KBM-7 (cell line): ENCODE measurements at places on chromosomes 11 and 22.
A peak's percentile ranks its signal among the peaks of the same experiment; 100 is the strongest.

GRCh38 chr22:39251762-39252460, 7.1 kb upstream of the PDGFB start:
- DNase-seq: no peak

GRCh38 chr11:134584001-134584561, 172.0 kb upstream of the B3GAT1 start:
- DNase-seq: no peak

DNA sequence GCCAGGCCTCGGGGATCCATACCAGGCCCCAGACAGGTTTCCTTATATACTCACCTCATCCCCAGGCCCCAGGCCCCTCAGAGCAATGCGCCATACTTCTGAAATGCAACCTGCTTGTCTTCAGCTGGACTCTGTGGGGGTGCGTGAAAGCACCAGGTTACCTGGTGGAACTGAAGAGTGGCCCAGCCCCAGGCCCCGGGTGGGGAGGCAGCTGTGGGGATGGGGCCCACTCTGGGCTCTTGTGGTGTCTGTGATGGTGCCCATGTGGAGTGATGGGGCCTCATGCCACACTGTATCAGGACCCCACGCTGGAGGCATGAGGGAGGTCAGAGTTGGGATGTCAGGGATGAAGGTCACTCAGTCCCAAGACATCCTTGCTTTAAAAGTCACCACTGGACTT, 999.0 kb downstream of the BRD1 start:
- DNase-seq: no peak

GRCh38 chr11:44561275-44561805, 4.1 kb upstream of the CD82 start:
- no peak for DNase-seq

DNA sequence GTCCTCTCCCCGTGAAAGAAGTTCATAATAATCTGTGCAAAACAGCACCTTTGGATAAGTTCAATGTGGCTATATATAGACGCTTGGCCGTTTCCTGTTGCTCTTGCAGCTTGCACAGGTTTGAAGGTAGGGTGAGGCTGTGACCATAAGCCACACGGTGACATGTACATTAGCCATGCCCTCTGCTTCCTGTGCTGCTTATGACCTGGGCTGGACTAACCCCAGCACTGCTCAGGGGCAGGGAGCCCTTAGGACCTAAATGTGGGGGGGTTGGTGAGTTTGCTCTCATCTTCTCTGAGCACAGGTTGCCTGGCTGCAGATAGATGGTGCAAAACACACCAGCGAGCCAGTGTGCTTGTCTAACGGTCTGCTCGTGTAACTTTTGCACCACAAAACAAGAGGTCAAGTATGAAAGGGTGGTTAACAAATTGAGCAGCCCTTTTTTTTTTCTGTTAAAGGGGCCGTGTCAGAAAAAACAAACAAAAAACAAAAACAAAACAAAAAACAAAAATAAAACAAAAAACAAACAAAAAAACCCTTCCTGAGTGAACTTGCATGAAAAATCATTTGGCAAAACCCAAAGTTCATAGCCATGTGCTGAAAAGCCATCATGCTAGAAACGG, 37.3 kb downstream of the FLI1 start:
- DNase-seq: no peak

- DNase-seq: no peak
Observed at GRCh38 chr11:126525702-126526101, 170.2 kb downstream of the ST3GAL4 start.

GRCh38 chr22:19810381-19811201, 44.1 kb downstream of the GNB1L start:
- DNase-seq: no peak

DNA sequence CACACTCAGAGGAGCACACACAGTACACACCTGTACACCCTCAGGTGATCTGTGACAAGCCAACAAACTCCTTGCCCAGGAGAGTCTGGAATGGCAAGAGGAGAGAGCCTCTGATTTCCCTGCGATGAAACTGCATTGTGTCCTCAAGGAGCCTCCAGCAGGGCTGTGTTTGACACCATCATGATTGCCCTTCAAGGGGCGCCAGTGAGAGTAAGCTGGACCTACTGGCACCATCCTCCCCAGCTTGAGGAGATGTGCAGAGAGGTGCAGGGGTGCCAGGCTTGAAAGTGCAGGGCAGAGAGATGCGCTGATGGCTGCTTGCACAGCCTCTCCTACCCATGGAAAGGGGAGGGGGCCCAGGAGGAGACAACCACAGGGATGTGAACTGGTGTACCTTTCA, 188.8 kb upstream of the CADM1 start:
- no peak for DNase-seq

- no peak for DNase-seq
Observed at GRCh38 chr11:46528445-46529094, 65.3 kb downstream of the AMBRA1 start.

- no peak for DNase-seq
Observed at GRCh38 chr11:107247167-107247861, 210.3 kb downstream of the CWF19L2 start.

- DNase-seq: no peak
Observed at GRCh38 chr11:6433998-6434660, 6.7 kb downstream of the HPX start.

DNA sequence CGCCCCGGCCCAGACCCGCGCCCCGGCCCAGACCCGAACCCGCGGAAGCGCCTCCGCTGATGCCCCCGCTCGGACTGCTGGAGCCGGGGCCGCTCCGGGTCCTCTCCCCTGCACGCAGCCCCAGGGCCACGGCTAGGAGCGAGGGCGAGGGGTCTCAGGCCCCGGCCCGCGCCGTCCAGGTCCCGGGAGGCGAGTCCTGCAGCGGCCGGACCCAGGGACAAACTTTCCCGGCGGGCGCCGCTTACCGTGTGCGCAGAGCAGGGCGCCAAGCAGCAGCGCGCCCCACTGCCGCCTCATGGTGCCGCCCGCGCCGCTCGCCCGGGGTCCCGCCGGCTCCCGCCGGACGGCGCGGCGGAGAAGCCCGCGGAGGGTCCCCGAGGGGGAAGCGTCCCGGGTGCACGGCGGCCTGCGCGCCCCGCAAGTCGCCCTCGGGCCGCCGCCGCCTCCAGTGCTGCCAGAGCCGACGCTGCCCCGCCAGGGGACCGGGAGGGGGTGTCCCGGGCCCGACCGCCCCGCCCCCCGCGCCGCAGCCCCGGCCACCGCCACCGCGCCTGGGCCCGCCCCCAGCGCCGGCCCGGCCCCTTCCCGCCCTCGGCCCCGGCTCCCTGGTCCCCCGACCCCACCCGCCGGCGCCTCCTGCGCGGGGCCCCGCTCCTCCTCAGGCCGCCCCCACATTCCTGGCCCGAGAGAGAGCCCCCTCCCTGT, at the start of gene LRP4:
Gene LRP4 (minus strand): TSS at position 468 of the 705 bp plus-strand sequence. CDS start 171 bp downstream, at position 297.
- no peak for DNase-seq

DNA sequence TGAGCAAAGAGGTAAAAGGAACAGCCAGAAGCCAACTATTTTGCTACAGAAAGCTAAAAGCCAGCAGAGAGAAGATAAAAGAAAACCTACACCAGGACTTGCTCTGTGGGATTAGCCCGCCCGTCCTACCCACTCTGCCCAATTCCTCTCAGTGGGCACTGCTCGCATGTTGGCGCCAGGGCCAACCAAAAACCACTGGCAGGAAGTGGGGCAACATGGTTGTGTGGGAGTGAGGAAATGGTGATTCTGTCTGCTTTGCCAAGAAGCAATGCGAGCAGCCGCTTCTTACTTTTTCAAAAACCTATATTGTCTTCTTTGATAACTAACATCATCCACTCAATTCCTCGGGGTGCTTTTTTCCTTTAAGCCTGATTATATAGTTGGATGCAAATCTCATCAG, 14.2 kb upstream of the APOA1 start:
- peak; percentile 93 for DNase-seq

- DNase-seq: peak; percentile 63
Observed at GRCh38 chr11:13462311-13462900, 616 bp downstream of the BTBD10 start.

- no peak for DNase-seq
Observed at GRCh38 chr11:72860592-72860991, 46.4 kb downstream of the ATG16L2 start.

GRCh38 chr11:77512092-77512491, 38.2 kb upstream of the PAK1 start:
- DNase-seq: peak; percentile 81

GRCh38 chr11:129580278-129580677, 204.6 kb downstream of the BARX2 start:
- no peak for DNase-seq

GRCh38 chr22:30031764-30032455, 48.4 kb upstream of the HORMAD2 start:
- DNase-seq: no peak

GRCh38 chr11:117834838-117835443, 10.4 kb upstream of the FXYD2 start:
- DNase-seq: no peak

DNA sequence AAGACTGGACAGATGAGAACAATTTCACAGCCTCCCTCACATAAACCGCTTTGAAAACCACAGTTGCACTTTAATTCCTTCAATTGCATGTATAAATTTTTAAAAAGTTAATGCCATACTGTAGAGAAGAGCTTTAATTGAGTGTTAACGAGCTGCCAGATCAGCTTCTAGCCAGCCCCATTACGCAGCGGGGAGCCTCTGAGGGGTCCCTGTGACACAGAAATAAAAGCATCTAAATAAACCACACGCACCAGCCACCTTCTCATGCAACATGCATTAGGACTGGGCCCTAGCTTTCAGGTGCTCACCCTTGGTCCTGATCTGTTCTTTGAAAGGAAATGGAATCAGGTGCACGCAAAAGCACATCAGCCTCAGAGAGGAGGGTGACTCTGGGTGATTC, 111.7 kb downstream of the SPATA19 start:
- DNase-seq: no peak

GRCh38 chr11:69526453-69526810, 45.0 kb downstream of the LINC01488 start:
- no peak for DNase-seq

DNA sequence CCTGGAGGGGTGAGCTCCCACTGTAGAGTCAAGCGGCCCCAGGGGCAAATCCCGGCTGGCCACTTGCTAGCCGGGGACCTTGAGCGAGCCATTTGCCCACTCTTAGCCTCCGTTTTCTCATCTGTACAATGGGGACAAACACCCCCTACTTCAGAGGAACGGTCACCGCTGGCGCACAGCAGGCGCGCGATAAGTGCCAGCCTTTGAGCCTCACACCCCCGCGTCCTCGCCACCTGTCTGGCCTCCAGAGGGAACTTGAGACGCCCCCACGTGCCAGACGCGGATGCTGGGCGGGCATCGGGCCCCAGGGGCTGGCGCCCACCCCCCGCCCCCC, 72.6 kb upstream of the TCF20 start:
- DNase-seq: no peak

DNA sequence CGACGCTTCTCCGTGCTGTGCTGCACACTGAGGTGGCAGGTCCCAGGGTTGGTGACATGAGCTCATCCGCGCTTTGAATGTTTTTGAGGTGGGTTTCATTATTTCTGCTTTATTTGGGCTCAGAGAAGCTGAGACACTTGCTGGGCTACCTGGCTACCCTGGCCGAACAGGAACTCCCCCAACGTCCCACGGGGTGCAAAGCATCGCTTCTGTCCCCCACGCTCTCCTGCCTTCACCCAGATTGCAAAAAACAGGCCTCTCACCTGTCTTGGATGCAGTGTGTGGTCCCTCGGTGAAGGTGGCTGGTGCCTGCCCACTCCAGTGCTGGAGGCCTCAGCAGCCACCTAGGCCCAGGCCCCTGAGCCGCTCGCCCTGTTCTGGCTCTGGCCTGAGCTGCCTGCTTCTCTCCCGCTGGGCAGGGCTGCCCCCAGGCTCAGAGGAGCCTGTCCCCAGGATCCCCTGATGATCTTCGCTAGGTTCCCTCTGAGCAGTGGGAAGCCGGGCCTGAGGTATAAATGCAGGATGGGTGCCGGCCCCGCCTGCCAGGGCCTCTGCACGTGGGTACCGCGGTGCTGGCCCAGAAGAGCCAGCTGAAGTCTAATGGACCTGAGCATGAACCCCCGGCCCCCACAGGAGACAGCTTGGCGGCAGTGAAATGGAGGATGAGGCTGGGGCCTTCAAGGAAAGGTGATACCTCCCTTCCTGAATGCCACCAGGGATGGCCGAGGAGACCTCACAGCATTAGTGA, 15.8 kb upstream of the MRGPRD start:
- no peak for DNase-seq

DNA sequence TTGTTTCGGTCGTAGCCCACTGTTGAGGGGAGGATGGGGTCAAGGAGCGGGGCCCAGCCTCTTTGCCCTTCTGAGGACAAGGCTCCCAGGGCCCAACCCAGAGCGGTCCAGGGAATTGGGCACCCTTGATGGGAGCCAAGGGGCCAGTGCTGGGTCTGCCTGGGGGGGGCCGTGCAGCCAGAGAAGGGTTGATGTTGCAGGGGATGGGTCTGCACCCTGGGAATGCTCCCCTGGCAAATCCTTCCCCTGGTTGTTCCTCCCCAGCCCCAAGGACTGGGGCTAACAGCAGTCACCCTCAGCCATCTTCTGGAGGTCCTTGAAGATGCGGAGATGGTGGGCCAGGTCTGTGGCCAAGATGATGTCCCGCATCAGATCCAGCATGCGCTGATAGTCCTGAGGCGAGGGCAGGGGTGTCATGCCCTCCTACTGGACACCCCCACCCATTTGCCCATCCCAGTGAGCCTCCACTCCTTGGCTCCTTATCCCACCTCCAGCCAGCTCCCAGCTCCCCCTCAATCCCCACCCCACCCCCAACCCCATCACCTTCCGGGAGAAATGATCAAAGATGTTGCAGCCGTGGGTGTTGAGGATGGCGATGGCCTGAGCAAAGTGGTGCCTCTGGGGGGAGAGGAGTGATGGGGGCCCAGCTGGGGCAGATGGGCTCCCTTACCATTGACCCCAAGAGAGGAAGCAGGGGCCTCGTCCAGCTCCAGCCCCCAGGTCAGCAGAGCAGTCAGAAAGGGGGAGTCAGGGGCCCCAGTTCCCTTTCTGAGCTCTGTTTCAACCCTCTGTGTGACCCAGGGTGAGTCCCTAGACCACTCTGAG, 95.0 kb downstream of the PDE2A start:
- no peak for DNase-seq

- DNase-seq: no peak
Observed at GRCh38 chr11:110486156-110486555, 56.4 kb downstream of the FDX1 start.

GRCh38 chr11:94036096-94036495, 14.9 kb downstream of the HEPHL1 start:
- no peak for DNase-seq

- DNase-seq: peak; percentile 53
Observed at GRCh38 chr11:114762408-114762807, 84.1 kb downstream of the NXPE2 start.

GRCh38 chr22:29735416-29735815, 15.6 kb downstream of the CABP7 start:
- no peak for DNase-seq

GRCh38 chr22:50526834-50527801, 1.7 kb upstream of the SCO2 start:
- DNase-seq: peak; percentile 70

- no peak for DNase-seq
Observed at GRCh38 chr11:75554258-75555022, 7.6 kb upstream of the SERPINH1 start.

DNA sequence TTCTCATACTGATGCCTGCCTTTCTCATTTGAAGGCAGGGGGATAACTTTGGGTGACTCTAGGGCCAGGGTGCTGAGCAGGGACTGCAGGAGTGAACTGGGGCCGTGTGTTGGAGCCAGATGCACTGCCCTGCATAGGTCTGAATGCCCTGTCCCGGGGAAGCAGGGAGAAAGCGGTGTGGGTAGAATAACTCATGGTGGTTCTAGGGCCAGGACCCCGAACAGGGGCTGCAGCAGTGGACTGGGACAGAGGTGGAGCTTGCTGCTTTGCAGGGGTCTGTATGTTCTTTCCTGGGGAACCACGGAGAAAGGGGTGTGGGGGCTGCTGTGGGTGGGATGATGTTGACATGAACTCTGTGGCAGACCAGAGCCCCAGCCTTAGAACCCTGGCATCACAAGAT, 52.9 kb downstream of the GAB4 start:
- DNase-seq: no peak
